ENCODE measurements at places on chromosomes 13 and 19. TPM values are rescaled to one million over a fixed set of nuclear protein-coding genes. Genes with fewer than 3 reads are reported as not detected.

DNA sequence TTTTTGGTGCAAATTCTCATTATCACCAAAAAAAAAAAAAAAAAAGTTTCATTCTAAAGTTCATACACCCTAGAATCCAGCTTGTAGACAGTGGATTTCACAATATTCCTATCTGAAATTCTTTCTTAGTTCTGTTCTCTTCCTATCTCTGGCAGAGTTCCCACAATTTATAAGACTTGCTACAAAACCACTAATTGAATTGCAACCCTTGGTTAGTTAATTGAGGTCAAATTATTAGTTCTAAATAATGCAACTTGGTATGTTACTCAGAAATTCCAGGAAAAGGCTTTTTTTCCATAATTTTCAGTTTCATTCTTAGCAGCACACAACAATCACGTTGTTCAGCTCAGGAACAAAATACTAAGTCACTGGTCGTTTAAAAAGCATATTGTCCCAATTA is 58.5 kb downstream of the SPATA13 start:
- DNase-seq: no peak

- no peak for DNase-seq
These were observed 185.4 kb downstream of the COL4A1 start for GRCh38 chr13:110121422-110122083.

VAV1 gene
- 2.8 TPM for total RNA-seq

DNA sequence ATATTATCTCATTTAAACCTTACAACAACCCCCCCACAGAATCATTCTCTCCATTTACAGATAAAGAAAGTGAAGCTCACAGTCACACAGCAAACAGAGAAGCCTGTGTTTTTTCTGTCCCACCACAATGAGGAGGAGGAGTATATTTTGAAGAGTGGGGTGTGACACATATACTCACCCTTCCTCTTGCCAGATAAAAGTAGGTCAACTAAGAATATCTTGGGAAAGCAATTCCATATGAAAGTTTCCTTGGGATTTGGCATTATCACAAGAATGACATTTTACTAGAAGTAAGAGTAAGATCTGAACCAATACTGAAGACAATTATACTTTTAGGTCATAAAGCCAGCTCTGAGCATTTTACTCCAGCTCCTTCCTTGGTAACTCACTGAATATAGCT is 287.5 kb upstream of the HTR2A start:
- DNase-seq: no peak

DNA sequence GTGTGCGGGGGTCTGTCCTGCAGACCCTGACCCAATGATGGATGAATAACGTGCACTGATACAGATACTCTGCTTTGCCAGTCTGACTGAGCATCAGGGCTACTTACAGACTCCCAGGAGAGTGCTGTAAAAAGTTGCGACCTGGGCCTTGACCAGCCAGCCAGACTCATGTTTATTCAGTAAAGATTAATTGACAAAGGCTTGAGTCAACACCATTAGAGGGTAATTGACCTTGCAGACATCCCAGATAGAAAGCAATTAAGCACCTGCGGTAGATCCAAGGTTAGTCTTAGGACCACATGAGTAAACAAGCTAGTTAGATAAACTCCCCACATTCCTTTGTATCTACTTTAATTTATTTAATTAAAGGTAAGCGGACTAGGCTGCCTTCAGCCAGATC is 10.4 kb downstream of the NUDT19 start:
- no peak for DNase-seq

GRCh38 chr19:55461259-55461973 is at the start of gene ISOC2:
Gene ISOC2, minus strand, starts transcription at chr19:55461642. Its CDS starts 5,156 bp downstream, at chr19:55456486.
- peak; percentile 100 for DNase-seq

GRCh38 chr13:73168953-73169401 is 110.2 kb downstream of the KLF5 start:
- no peak for DNase-seq

- no peak for DNase-seq
These were observed 148.7 kb downstream of the FOXO1 start for GRCh38 chr13:40517486-40518480.

DNA sequence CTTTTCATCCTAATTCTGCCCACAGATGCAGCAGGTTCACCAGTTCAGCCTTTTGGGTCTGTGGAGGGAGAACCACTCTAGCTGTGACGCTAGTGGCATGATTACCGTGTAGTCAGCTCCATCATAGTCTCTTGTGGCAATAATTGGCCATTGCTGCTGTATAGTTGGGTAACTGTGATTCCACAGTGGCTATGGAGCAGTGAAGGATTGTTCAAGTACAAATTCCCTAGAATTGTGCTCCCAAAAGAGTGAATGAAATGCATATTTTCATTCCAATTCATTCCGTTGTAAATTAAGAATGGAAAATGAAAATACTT is 856 bp downstream of the TEX26 start:
- no peak for DNase-seq

DNA sequence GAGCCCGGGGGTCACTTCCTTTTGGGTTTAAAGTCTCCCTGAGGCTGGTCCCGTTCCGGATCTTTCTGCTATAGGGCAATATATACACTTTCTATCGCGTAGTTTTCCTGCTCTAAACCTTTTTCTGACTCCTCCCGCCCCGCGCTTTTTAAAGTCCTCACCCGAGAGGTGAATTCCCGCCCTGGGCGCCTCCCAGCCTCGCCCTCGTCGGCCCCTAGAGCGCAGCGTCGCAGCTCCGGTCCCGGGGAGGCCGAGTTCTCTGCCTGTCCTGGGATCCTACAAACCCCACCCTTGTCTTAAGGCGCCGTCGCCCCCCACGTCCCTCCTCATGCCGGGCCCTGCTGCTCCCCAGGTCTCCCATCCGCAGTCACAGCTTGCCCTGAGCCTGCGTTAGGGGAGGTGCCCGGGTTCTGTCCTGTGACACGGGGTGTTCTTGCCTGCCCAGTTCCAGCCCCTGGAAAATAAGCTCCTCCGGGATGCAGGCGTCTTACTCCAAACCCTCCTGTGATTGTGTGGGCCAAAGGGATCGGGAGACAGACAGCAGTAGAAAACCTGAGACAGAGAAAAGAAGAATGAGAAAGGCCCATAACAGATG is 491 bp downstream of the ZNF525 start:
- DNase-seq: peak; percentile 49

- DNase-seq: peak; percentile 53
These were observed at the start of gene FLT3 for GRCh38 chr13:28100150-28101121. Gene FLT3, minus strand, starts transcription at chr13:28100576. Its CDS starts 66 bp downstream, at chr13:28100510.

DNA sequence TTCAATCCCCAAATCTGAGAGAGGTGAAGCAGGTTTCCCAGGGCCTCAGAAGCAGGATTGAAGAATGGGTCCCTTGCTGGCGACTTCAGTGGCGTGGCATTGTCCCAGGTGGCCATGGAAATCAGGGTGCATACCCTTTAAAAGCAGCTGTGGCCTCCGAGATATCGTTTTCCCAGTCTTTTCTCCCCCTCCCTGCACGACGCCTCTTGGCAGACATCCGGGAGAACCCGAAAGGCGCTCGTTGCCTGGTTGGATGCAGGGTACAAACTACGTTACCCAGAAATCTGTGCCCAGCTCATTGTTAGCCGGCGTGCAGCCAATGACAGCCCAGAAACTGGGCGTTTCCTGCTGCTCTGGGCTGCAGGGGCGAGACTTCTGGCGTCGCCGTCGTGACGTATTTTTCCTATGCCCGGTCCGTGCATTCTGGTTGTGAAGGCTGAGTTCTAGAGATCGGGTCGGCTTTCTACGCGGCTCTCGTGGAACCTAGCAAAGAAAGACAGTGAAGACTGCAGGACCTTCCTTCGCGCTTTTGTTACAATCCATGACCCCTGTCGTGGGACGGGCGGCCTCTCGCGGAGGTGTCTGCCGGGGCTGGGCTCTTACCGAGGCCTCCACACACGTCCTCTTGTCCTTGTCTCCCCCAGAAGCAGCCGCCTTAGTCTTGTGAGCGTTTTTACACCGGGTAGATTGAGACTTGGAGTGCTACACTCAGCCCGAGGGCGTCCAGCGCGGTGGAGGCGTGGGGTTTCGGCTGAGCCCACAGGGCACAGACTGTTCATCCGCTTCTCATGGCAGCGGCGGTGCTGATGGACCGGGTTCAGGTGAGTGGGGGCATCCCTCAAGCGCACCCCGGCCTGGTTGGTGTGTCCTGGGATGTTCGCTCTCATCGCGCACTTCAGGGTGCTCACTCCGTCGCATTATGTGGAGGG is at the start of gene ZNF304:
Gene ZNF304, plus strand, starts transcription at position 395 of the 929 bp plus-strand sequence. Its CDS starts 394 bp downstream, at position 789.
- DNase-seq: peak; percentile 97

SLC17A7 gene
- total RNA-seq: 1.8 TPM

DNA sequence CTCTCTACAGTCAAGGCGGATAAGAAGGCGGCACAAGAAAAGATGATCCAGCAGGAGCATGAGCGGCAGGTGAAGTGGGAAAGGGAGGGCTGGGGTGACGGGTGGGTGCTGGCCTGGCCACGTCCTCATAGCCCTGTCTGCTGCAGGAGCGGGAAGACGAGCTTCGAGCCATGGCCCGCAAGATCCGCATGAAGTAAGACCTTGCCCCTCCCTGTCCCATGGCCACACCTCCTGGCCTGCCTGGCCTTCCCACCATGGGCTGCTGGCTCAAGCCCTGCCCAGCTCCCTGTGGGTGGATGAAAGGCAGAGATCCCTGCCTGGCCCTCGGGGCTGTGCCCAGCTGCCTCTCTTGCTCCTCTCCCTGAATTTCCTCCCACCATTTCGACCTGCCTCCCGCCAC is 7.2 kb downstream of the ZNF296 start:
- peak; percentile 63 for DNase-seq

INAFM1 gene
- total RNA-seq: 10.4 TPM

GRCh38 chr19:13999085-13999484 is 7.0 kb downstream of the RFX1 start:
- no peak for DNase-seq

DNA sequence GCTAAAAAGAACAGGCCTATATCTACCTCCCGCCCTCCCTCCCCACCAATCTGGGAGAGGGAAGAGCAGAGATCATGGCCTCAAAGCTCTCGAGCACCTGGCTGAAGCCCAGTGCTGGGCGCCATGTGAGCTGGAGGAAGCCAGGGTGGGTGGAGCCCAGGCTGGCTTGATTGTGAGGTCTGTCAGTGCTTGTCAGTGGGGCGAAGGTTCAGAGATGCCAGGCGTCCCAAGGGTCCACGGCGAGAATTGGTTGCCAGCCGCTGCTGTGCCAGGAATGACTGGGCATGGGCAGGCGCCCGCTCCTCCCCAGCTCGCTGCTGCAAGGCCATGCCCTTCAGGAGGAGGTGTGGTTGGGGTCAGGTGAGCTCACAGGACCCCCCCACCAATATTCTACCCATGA is 11.5 kb downstream of the BEST2 start:
- DNase-seq: peak; percentile 83

- DNase-seq: peak; percentile 51
These were observed 475.8 kb downstream of the FOXO1 start for GRCh38 chr13:40190641-40191100.

DNA sequence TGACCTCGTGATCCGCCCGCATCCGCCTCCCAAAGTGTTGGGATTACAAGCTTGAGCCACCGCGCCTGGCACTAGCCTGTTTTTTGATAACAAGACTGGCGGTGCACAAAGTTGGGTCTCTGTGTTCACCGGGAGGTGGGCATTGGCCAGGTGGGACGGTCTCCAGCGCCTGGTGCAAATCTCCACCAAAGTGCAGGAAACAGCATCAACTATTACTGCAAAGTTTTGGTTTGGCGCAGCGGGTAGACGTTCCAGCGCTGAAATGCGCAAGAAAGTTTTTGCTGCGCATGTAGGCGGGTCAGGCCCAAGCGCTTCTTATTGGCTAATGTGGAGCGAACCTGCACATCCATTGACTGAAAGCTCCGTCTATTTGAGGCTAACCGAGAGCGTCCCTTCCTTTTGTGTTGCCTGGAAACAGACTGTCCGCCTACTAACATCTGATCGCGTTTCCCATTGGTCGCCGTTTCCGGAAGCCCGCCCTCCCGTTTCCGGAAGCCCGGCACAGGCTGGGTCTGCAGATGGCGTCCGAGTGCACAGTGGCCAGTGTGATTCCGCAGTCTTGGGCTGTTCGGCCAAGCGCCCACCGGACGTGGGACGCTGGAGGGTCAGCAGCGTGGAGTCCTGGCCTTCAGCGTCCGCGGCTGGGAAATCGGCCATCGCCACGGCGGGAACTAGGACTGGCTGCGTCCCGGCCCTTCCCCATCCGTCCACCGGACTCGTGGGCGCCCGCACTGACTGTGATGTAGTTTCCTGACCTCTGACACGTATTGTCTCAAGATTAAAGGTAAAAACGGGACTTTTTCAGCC is 53.3 kb upstream of the ZNF527 start:
- DNase-seq: peak; percentile 97

DNA sequence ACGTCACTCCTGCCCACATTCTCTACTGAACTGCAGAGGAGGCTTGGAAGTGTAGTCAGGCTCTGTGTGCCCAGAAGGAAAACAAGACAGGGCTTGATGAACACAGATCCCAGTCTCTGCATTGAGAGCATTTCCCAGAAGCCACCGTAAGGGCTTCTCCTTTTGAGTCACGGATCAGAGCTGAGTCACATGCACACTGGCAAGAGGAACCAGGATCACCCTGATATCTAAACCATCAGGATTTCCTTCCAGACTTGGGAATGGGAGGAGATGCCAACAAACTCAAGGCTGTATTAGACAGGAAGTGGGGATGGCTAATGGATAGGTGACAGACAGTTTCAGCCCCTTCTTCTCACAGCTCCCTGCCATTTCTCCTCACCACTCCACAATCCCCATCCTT is 17.7 kb upstream of the FBXO17 start:
- no peak for DNase-seq

- peak; percentile 78 for DNase-seq
These were observed 928 bp upstream of the PNPLA6 start for GRCh38 chr19:7534531-7535046.

GRCh38 chr13:37884026-37884425 is 14.5 kb upstream of the TRPC4 start:
- no peak for DNase-seq

ANGPTL8 gene
- 0.40 TPM for total RNA-seq

DNA sequence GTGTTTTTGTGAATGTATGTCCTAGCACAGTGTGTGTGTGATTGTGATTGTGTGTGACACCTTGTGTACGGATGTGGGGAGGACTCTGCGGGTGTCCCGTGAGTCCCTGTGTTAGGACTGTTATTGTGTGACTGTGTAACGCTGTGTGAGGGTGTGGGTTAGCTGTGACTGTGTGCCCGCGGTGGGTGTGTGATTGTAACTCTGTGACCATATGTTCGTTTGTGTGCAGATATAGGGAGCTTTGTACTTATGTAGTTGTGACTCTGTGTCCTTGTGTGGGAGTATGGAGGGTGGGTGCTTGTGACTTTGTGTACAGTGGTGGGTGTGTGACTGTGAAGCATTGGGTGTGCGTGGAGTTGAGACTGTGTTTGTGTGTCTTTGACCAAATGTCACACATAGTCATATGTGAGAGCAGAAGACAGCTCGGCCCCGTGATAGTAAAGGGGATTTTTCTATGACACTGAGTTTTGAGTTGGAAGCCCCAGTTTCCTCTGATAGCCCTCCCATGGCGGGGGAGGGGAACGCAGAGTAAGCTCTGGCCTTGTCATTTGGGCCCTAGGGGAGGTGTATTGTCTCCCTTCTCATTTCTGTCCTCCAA is 949 bp upstream of the ZNF260 start:
- DNase-seq: no peak

DNA sequence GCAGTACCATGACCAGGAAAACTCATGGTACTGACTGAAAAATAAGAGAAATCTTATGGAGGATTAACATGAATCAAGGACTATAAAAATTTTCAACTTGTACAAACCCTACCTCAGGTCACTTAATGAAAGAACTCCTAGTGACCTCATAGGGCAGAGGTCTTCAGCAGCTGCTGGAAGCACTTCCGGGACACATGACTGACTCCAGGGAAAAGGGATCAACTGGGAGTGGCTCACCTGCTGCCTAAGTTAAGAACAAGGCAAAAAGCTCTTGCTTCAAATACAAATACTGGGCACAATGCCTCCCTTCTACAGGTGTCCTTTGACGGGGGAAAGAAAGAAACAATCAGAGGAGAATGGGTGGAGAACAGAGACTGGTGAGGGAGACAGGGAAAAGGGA is 18.6 kb downstream of the DOCK9 start:
- DNase-seq: no peak

Measured in Right ventricle myocardium superior (tissue), 1 donor.